GM12864 (cell line): ENCODE measurements at places on chromosomes 6 and 20.
A peak's percentile ranks its signal among the peaks of the same experiment; 100 is the strongest.

GRCh38 chr6:88238065-88238464 lies 71.9 kb upstream of the CNR1 start:
- peak; percentile 31 for DNase-seq

DNA sequence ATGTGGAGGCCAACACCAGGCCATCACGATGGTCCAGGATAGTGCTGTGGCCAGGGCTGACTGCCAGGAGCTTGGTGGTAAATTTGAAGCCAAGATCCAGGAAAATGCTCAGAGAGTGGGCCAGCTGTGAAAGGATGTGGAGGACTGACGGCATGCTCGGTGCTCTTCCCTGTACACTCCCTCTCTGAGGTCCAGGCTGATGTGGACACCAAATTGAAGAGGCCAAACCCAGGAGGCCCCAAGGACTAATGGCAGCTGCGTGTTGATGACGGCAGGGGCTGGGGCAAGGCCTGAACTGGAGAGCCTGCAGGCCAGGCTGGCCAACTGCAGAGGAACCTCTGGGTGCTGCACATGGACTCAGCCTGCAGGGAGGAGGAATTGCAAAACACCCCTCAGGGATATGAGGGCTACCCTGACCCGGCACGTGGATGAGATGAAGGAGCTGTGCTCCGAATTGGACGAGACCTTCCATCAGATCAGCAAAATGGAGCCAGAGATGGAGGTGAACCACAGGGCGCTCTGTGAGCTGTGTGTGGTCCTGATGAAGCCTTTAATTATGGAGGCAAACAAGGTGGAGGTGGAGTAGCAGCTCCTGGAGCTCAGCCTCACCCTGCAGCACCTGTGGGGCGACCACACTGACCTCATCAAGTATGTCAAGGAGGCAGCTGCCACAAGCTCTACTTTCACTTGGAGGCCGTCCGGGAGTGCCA lies 6.9 kb upstream of the RAET1E start:
- DNase-seq = no peak

DNA sequence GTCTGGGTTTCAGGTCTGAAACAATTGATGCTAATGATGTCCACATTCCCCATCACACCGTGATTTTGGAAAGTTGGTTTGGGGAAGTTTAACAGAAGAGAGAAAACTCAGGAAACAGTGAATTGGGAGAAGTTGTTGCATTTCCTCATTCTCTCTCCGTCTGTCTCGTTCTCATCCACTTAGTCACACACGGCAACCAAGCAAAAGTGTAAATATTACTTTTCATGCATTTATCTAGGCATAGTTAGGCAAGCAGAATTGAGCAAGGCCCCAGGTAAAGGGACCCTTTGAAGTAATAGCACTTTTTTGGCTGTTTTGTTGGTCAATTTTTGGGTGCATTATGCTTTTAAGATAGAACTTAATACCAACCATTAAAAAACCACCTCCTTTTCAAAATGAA lies 137.0 kb upstream of the SULF2 start:
- DNase-seq = no peak

GRCh38 chr6:80489911-80490635 lies 383.6 kb downstream of the BCKDHB start:
- no peak for DNase-seq

DNA sequence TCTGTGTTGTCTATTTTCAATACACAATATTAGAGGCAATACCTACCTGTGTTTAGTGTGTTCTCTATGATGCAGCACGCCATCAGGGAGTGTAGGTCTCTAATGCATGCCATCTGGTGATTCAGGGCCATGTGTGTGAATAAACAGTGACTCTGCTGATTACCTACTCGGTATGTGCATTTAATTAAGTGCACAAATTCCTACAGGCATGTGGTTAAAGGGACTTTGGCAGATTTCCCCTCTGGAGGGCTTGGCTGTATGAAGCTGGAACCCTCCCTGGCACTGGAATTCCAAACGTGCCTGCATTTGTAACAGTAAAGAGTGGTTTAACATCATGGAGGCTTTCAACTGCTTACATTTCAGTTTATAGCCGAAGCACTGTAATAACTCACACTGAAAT lies 401.5 kb upstream of the SASH1 start:
- no peak for DNase-seq

DNA sequence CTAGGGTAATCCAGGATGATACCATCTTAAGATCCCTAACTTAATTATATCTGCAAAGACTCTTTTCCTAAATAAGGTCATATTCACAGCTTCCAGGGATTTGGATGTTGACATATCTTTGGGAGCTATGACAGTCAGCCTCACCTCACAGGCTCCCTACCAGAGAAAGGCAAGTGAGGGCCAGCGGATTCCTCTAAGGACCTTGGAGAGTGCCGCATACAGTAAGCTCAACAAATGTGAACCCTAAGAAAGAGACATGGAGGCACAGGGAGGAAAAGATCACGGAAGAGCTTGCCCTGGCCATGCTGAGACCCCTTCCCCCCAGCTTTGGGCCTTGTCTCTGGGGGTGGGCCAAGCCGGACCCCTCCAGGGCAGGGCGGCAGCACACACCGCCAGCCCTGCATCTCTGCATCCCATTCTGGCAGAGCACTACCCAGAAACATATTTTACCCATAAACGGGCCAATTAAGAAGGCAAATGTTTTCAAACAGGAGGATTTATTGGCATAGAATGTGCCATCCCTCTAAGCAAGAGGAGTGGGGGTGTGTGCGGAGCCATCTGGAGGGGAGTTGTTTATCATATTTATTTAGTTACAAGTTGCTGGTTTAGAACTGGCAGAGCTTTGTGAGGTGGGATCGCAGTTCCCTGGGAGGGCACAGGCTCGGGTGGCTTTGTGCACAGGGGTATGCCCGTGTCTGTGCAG lies 55.4 kb downstream of the CHMP4B start:
- no peak for DNase-seq

- no peak for DNase-seq
These were observed 17.6 kb upstream of the CTAGE9 start for GRCh38 chr6:131728296-131728939.

DNA sequence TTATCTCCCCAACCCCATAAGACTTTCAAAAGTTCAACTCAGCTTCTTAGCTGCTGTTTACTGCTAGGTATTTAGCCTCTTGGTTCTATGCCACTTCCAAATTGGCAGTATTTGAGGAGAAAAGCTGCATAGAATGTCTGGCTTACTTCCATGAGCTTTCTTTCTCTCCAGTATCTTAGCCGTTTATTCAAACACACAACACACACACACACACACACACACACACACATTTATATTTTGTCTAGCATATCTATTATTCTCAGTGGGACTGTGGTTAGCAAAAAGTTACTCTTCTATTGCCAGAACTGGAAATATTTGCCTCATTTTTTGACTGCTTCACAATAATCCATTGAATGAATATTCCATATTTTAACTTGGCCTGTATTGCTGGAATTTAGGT lies 634.2 kb upstream of the IMPG1 start:
- DNase-seq = no peak

DNA sequence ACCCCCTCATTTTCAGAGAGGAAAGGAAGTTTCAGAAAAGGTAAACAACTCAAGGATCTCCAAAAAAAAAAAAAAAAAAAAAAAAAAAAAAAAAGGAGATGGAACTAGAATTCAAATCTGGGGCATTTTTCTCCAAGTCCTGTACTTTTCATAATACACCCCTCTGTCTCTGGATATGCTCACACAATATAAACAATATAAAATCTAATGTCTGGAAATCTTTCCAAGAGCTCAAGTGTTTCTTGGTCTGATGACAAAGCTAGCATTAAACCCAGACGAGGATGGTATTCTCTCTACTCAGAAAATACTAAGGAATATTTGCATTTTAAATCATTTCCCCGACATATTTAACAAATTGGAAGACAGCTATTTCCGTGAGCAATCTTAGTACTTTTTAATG lies 5.8 kb downstream of the GCM1 start:
- no peak for DNase-seq

DNA sequence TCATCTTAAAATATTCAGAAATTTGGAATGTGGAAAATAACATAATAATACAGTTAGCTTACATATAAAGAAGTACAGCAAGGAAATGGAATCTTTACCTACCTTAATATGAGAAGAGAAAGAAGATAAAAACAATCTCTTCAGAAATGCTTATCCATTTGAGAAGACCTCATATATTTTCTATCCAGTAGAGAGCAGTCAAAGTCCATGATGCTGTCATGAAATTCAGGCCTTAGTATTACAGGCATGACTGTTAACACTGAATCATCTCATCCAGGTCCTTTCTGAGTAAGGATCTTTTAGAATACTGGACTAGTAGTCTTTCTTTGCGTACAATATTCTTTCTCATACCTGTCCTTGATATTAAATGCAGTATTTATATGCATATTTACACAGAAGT lies 713.4 kb downstream of the CD109 start:
- DNase-seq = no peak

- no peak for DNase-seq
These were observed 61.1 kb downstream of the LRFN2 start for GRCh38 chr6:40526036-40526435.

GRCh38 chr6:19668710-19669109 lies 168.5 kb upstream of the ID4 start:
- DNase-seq = no peak

DNA sequence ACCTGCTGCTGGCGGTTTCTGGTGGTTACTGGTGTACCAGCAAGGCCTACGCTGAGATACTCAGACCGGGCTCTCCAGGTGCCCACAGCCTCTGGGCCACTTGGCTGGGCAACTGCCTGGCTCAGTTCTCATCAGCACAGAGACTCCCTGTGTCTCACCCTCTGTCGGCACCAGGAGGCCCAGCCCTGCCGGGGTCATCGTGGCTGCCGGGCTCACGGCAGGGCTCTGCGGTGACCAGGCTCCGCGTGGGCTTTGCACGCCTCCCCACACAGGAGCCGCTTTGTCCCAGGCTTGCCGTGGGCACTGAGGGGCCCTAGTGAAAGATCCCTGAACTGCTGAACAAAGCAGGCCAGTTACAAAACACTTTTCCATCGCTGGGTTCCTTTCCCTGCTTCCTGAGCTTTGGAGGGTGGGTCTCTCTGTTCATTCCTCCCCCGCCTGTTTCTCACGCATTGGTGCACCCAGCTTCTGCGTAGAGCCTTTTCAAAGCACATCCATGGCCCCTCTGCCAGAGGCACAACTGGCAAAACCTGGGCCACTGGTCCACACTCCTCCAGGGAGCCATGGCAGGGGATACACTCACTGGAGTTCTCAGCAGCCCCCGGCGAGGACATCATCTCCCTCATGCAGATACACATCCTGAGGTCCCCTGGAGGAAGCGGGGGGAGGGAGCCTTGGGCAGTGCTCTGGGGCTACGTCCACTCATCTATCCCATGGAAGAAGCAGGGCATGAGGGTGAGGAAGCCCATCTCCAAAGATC lies 117.0 kb downstream of the NFATC2 start:
- no peak for DNase-seq

DNA sequence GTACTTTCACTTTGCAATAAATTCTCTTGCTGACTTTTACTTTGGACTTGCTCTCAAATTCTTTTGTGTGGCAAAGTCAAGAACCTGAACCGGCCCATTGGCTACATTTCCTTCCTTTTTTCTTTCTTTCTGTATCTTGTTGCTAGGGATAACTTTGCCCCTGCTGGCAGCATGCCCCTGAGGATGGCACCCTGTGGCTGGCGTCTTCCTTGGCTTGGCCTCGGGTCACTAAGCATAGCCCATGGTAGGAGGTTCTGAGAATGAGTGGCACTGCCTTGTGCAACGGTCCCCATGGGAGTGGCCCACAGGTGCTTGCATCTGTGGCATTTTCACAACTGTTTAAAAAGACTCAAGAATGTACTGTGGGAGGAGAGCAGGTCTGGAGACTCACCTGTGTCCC lies 14.0 kb upstream of the HLA-F start:
- no peak for DNase-seq

DNA sequence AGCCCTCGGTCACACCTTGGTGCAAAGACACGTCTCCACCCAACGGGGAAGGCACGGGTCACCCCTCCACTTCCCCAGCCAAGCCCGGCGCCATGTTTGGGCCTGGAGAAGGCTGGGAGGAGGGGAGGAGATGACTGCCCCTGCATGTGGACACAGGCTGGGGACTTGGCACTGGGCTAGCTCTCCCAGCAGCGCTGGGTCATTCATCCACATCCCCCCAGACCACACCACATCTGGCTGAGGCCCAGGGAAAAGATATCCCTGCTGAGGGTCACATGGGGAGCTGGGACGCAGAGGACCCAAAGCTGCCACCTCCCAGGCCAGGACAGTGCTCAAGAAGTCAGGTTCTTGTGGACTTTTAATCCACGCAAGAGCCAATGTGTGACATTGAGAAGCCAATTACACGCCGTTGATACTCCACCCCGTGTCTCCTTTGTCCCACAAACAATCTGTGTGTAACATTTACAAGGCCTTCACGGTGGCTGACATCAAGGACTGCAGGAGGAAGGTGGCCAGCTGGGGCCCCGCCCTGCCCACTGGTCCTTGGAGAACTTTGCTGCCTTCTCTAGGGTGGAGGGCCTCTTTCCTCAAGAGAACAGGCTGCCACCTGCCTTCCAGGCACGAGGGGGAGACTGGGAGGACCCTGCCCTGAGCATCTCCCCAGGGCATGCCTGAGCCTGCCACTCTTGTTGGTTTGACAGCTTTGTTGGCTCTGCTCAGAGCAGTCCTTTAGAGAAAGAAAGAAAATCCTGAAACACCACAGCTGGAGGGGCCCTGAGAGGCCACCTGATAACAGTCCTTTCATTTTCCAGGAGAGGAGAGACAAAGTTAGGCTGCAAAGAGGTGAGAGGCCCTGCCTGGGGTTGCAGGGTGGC lies 5.3 kb upstream of the IP6K3 start:
- no peak for DNase-seq

DNA sequence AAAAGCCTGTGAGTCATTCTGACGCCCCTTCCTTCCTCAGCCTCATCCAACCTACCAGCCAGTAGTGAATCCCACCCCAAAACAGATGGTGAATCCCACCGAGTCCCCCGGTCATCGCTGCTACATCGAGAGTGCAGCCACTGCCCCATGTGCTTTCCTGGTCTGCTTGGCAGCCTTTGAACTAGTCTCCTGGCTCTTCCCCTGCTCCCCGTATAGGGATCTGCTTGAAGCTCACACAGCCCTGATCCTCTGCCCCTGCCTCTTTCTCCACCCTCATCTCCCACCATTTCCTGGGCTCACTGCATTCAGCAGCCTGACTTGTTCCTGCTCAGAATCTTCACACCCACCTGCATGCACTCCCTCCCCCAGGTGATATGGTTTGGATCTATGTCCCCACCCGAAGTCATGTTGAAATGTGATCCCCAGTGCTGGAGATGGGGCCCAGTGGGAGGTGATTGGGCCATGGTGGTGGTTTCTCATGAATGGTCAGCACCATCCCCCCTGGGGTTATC lies 14.6 kb downstream of the SYNJ2 start:
- DNase-seq = no peak

GRCh38 chr6:30272032-30272431 lies 54.7 kb upstream of the TRIM39 start:
- no peak for DNase-seq

DNA sequence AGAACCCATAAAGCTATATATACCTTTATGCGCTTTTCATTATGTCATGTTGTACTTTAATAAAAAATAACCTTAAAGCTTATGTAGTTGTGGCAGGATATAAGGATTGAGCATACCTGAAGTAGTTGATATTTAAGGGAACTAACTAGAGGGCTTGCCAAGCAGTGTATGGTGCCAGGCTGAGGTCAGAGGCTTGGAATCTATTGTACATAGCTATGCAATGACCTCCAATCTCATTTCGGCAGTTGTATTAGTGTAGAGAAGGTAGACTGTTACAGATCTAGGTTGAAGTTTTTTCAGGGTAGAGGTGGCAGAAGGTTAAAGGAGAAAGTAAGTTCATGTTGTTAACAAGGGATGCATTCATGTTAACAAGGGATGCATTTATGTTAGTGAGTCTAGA lies 397.7 kb upstream of the HS3ST5 start:
- DNase-seq = no peak

GRCh38 chr6:127015858-127016257 lies 102.6 kb upstream of the RSPO3 start:
- no peak for DNase-seq

GRCh38 chr6:125164696-125165095 lies 11.1 kb downstream of the TPD52L1 start:
- DNase-seq = no peak
